ENCODE measurements at places on chromosomes 3 and 15.
A peak's percentile ranks its signal among the peaks of the same experiment; 100 is the strongest.

DNA sequence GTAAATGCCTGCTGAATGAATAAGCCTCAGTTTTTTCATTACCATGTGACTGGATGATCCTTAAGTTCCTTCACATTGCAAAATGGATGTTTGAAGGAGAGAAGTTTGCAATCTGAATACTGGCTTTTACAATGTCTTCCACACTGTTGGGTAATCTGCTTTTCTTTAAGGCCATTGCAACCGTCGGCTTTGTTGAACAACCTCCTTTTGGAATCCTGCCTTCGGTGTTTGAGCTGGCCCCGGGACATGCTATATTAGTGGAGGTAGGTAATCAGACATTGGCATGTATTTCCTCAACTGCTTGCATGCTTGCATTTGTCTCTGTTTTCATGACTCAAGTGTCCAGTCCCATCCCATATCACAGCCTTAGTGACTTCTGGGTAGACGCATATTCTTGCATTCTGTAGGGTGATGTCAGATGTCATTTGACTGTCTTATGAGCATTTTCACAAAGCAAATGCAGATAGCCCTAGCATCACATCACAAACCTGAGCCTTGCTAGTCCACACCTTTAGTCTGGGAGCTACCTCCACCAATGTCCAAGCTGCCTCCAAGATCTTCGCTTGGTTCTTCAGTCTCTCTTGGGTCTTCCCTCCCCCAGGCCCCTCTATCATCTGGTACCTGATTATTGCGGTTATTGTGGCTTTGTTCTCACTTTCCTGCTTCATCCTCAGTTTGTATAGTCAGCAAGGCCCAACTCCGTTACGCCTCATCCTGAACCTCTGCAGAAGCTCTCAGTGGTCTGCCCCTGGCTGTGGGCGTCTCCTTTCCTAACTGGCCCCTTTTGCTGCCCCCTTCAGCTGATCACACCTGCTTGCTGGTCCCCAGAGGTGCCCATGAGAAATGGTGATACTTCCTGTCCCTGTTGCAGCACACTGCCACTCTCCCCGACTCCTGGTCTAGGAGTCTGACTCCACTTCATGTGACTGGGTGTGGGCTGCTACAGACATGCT is 48.5 kb downstream of the ACAA1 start:
- no peak for DNase-seq

DNA sequence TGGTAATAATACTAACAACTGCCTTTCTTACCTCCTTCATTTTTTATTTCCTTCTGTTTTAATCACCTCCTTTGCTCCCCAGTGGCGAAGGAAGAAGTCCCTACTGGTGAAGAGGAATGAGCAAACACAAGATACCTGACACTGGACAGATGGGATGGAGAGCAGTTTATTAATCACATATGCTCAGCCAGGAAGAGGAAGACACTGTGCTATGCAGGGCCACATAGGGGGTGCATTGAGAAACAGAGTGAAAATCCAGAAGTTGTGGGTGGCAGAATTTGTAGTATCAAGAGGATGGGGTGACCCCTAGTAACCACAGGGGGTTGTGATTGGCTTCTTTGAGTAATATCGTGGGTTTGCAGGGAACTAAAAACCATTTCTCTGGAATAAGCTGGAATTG is 1041.9 kb downstream of the OTOL1 start:
- no peak for DNase-seq

DNA sequence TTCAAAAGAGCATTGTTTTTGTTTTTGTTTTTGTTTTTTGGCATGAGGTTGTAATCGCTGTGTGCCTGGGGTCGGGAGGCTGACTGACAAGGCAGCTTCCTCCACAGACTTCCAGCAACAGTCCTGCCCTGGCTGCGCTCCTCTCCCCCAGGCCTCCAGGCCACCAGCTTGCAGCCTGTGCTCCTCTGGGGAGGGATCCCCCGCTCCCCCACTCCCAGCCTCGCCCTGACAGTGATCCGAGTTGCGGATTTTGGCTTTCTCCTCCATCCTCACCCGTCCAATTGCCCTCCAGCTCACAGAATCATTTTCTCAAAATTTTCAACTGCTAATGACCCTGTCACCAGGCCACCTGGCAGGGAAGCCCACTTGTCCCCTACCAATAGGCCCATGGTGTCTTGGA is 36.5 kb upstream of the PCSK6 start:
- no peak for DNase-seq

GRCh38 chr15:75199357-75199940 is 2.2 kb upstream of the C15orf39 start:
- no peak for DNase-seq

DNA sequence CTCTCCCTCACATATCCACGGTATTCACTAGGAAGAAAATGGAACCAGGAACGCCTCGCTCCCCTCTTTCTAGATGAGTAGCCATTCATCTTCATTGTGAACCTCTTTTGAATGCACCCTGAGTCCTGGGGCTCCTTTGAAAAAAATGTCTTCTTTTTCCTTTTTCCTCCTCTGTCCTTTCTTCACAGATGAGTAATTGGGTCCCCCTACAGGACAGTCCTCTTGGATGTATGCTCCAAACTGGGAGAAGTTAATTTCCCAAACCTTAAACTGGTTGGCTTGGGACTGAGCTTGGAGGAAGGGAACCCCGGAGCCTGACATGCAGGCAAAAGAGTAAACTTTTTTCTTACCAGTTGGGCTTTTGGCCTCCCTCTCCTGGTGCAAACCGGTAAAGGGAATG is 108.8 kb downstream of the DPH6 start:
- DNase-seq: peak; percentile 61

- DNase-seq: no peak
These were observed 53.8 kb downstream of the GJD2 start for GRCh38 chr15:34700891-34701427.

GRCh38 chr3:52423173-52423572 is 21.7 kb downstream of the SEMA3G start:
- DNase-seq: no peak

GRCh38 chr15:97691078-97691477 is 269.4 kb upstream of the ARRDC4 start:
- no peak for DNase-seq

DNA sequence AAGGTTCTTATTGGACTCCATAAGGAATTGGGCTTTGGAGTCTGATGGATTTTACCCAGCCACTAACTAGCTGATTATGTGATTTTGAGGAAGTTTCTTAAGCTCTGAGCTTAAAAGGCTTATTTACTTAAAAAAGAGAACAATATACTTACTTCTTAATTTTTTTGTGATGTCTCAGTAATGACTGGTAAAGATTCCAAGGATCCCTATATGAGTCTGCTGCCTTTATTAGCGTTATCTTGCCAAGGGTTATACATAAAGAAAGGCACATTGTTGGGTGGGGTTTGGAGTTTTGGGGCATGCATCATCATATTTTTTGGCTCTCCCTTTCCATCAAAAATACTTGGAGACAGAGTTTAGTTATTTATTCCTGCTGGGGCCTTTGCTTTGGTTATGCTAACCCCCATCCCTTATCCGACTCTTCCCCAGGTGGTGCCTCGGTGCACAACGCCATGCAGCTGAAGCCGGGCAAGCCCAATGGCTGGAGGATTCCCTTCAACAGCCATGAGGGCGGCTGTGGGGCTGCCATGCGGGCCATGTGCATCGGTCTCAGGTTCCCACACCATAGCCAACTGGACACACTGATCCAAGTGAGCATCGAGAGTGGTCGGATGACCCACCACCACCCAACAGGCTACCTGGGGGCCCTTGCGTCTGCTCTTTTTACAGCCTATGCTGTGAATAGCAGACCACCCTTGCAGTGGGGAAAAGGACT is 6.7 kb downstream of the ADPRH start:
- DNase-seq: no peak

DNA sequence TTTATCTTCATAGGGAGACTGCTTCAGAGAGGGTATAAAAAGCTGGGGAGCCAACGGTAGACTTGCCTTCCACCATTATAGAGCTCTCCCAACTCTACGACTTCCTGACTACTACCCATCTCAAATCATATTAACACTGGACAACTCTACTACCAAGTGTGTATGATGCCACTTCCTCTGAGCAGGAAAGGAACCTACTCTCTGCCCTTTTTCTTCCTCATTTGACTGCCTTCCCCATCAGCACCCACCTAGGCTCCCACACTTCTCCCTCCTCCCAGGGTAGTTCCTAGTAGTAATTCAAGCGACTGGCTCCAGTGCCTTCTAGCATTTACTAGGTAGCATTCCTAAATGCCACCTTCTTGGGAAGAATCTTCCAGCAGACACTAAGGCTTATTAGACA is 24.5 kb upstream of the TBL1XR1 start:
- DNase-seq: no peak

DNA sequence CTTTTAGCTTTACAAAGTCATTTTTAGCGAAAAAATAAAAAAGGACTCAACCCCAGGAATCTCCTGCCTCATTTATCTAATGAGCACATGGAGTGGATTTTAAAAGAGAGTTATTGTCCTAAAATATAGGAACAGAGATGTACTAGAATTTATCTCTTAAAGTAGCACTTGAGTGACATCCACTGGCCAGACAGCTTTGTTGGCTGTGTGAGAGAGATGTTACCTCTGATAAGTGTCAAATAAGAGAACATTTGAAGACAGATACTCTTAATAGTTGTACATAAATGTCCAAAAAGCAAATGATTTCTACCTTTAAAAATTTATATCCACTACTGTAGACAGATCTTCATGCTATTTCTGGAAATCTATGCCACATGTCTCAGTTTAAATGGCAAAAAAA is 12.3 kb upstream of the MFSD1 start:
- no peak for DNase-seq

DNA sequence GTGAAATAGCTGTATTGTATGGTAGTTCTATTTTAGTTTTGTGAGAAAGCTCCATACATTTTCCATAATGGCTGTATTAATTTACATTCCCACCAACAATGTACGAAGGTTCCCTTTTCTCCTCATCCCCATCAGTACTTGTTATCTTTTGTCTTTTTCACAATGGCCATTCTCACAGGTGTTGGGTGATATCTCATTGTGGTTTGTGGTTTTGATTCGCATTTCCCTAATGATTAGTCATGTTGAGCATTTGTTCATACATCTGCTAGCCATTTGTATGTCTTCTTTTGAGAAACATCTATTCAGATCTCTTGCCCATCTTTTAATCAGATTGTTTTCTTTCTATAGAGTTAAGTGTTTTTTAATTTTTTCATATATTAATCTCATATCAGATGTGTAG is 931.9 kb downstream of the IGSF11 start:
- peak; percentile 22 for DNase-seq

- no peak for DNase-seq
These were observed 19.7 kb downstream of the ITGA11 start for GRCh38 chr15:68412218-68412617.

- no peak for DNase-seq
These were observed 120.3 kb downstream of the FMN1 start for GRCh38 chr15:33074212-33074611.

DNA sequence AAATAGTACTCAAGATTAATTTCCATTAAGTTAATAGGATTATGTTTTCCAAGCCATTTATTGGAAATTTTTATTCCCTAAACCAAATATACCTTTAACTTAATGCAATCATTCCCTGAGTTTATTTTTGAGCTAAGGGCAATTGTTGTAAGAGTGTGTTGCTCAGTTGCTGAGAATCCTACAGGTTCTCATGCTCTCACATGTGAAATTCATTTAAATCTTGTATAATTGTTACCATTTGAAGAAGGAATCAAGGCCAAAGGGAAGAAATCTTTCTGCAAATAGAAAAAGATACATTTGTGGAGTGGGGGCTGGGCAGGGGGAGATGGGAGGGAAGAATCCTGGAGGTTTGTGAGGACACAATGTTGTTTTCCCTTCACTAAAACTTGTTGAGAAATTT is 202.7 kb upstream of the STRIT1 start:
- DNase-seq: no peak

DNA sequence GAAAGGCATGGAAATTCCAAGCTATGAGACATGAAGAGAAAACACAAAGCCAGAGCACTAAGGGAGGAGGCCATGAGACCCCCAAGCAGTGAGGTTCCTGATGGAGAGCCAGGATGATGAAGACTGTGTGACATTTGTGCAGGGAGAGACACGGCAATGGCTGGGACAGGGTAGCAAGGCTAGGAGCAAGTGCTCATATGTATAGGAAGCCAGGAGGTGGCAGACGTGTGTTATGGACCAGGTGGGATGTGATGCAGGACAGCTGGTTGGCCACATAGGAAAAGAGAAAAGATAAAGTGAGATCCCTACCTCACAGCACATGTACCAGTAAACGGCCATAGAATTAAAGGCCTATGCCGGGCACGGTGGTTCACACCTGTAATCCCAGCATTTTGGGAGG is 112.7 kb downstream of the APBA2 start:
- no peak for DNase-seq

GRCh38 chr15:93476491-93477177 is 387.6 kb upstream of the RGMA start:
- DNase-seq: no peak

GRCh38 chr3:182583545-182583944 is 209.8 kb upstream of the ATP11B start:
- no peak for DNase-seq

DNA sequence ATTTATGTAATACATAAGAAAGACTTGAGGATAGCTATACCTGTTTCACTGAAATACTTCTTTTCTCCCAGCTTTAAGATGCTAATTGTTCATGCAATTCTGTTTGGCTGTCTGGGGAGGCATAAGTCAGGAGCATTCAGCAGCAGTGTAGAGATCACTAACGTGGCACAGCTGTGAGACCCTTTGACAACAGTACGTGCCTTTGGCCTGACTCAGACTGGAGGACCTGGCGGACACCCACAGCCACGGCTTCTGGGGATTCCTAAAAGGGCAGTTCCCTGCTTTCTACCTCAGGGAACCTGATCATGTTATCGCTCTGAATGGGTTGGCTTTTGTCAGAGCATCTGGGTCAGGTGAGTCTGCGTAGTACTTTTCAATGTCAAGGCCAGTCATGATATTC is 295.0 kb upstream of the ICE2 start:
- no peak for DNase-seq

DNA sequence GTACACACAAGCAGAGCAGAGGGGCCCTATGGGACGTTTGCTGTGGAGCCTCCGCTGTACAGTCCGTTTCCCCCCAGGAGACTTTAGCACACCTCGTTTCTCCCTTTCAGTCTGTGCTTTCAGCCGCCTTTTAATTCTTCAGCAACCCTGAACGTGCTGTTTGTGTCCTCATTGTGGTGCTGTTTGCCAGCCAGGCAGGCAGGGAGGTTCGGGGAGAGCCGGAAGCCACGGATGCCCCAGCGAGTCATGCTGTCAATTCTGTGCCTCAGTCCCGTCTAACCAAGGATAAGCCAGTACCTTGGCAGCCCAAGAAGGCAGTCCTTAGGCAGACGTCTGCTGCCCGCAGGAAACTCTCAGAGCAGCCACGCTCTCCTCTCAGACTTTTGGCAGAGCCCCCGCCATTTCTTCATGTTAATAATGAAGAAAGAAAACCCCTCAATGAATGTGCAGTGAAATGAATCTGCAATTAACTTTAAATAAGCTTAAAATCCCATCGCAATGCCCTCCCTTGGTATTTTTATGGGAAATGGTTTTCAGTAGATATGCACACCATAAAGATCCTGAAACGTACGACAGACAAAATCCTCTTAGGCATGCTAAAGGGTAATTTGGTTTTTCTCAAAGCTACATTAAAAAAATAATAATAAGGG is 158.6 kb downstream of the UACA start:
- peak; percentile 53 for DNase-seq
